Progenitor cell of endocrine pancreas (in vitro differentiated cells): ENCODE measurements at places on chromosomes 6 and 20. TPM values are rescaled to one million over a fixed set of nuclear protein-coding genes. Genes with fewer than 3 reads are reported as not detected.

- DNase-seq: no peak
These were observed 78.2 kb downstream of the ASXL1 start for GRCh38 chr20:32436142-32436861.

DNA sequence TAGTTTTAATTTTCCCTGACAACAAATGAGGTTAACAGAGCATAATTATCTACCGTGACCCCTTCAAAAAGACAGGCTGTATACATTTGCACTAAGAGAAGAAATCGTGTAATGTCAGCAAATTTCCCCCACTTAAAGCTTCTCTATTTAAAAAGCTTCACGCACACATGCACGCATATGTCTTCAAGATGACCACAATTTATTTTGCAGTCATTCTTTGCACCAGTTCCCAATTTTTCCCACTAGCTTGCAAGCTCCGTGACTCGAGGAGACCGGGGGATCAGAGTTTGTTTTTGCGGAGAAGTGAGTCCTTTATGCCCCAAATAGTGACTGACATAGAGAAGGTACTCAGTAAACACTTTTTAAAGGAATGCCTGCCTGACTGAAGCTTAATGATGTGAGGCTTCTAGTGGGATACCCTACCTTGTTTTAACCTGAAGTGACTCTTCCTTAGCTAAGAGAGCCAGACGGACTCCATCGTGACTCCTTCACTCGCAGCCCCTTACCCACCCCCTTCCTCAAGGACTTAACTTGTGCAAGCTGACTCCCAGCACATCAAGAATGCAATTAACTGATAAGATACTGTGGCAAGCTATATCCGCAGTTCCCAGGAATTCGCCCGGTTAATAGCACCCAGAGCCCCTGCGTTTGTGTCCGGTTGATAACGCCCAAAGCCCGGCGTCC is 9.3 kb upstream of the NQO2 start:
- no peak for DNase-seq

The ARMC2 gene
- 16.1 and 16.5 TPM in 2 replicates for total RNA-seq

The LAMP5 gene
- not detected in 2 replicates for total RNA-seq
